Heart right ventricle (tissue), 16 donors: ENCODE measurements at places on chromosomes 5 and 9. TPM values are rescaled to one million over a fixed set of nuclear protein-coding genes. Genes with fewer than 3 reads are reported as not detected.

DNA sequence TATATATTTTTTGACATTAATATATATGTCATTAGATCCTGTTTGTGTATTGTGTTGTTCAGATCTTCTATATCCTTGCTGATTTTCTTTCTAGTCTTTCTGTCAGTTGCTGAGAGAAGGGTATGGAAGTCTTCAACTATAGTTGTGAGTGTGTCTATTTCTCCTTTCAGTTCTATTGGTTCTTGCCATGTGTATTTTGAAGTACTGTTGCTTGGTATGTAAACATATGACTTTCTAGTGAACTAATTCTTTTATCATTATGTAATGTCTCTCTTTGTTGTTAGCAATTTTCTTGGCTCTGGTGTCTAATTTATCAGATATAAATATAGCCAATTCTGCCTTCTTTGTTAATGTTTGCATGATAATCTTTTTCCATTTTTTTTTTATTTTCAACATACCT, 84.3 kb upstream of the CAST start:
- DNase-seq, result no peak

DNA sequence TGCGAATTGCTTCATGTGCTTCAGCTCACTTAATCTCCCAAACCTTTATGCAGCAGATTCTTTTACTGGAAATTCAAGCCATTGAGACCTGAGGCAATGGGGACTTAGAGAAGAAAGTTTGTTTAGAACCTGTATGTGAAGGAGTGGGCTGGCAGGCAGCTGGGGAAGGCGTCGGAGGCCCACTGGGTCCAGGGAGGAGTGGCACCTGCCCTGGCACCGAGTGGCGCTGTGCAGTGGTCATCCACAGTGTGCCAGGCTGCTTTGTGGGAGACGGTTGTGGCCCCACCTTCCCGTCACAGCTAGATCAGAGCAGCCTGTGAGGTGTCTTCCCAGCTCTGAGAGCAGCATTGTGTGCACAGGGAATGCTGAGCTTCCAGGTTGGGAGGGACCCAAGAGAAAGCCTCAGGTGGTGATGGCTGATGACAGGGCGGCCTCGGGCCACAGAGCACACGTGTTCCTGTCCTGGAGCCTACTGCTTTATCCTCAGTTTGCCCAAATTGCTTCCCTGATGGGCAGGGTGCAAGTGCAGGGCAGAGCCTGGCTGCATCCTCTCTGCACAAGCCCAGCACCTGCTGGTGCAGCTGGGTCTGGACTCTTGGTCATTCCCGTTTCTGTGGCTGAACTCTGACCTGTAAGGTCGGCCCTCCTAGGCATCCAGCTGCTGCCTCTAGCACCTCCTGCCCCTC, 175.2 kb downstream of the CACNA1B start:
- no peak for DNase-seq

DNA sequence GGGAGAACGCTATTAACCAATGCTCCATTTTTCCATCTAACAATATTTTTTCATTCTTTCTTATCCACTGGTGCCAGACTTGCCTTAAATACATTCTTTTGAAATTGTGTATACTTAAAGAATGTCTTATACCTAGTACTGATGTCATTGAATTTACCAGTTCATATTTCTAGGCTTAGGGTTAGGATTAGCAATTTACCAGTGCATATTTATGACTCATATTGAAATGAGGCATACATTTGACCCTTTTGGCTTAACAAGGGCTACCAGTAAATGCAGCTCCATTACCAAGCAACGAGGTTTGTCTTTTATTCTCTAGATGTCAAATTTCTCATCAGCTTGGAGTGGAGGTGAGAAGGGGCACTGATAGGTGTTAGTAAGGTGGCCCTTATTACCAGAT, 89.5 kb downstream of the CDH9 start:
- DNase-seq, result no peak

DNA sequence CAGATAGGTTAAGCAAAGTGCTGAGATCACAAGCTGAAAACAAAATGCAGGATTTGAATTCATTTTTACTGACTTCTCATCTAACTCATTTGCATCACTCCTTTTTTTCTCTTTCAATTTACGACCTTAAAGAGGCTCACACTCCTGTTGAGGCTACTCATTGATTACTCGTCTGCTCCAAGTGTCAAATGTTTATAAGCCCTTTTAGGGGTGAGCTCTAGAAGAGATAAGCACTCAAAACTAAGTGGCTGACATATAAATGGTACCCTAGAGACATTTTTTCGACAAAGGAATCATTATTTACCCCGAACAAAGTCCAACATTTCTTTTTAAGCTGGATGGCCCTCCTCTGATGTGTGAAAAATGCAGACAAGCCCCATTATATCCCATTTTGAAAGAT, 483.1 kb downstream of the MAT2B start:
- no peak for DNase-seq

DNA sequence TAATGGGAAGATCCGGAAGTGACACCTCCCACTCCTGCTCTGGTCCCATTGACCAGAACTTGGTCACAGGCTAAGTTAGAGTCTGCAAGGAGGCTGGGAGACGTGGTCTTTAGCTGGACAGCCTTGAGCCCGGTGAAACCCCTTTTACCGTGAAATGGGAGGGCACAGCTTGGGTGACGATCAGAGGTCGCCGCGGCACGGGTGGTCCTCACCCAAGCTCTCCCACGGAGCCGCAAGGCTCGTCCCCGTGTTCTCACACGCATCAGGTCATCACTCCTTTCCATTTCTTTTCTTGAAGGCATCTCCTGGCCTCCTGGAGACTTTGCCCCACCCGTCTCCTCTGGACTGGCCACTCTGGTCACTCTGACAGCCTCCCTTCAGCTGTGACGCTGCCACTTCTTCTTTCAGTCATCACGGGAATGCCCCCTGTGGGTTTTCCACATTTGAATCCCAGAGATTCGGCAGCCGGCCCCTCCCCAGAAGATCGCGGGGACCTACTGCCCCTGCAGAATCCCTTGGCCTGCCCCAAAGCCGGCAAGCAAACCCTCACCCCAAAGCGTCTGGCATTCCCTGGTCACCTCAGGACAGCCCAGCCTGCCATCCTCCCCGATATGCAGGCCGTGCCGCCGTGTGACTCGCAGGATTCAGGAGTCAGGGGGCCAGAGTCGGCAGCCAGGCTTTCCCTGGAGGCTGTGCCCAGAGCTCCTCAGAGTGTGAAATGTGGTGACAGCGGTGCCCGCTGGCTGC, 18.9 kb upstream of the EGFL7 start:
- DNase-seq, result no peak

DNA sequence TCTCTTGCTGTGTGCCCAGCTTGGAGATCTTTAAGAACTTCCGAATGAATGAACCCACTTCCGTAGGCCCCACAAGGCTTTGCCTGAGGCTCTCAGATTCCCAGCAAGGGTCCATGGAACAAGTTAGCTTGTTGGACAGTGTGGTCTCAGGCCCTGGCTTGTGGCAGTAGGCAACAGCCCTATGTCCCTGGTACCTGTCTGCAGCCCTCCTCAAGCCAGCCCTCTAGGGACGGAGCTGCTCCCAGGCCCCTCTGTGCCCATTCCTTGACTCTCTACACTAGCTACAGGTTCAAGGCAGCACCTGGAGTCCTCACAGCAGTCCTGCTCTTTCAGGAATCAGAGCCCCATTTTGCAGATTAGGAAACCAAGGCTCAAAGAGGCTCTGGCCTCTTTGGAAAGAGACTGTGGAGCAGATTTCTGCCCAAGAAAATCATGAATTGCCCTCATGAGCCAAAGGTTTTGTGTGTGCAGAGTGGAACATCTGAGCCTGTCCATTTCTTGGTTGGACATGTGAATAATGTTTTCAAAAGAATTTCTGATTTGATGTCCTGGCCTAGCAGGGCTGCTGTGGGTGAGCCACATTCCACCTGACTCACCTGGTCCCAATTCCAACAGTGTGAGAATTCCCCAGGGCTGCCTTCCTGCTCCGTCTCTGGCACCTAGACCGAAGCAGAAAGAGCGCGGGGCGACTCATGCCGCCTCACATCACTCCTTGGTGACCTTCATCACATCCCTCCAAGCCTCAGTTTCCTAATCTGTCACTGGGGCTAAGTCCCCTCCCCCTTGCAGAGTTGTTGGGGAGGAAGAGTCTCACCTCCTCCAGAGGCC, 131.7 kb downstream of the BARX1 start:
- no peak for DNase-seq

DNA sequence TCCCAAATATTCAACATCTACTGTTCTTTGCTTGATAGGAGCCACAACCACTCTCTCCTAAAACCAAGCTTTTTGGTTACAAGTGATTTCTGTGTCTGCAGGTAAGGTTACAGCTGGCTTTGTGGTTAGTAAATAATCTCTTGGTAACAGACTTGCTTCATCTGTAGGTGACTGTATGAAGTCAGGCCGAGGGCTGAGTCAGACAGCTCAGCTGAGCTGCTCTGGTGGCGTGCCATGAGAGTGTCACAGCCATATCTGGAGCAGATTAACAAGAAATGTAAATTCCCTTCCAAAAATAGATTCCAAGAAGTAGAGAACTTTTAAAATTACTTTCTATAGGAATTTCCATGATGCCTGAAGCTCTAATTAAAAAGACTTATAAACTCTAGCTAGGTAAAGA, 23.7 kb upstream of the TAS2R1 start:
- DNase-seq, result peak; percentile 77

GRCh38 chr9:95088421-95089161, 228.9 kb downstream of the FANCC start:
- DNase-seq, result no peak

GRCh38 chr9:95014917-95015316, 288.4 kb downstream of the AOPEP start:
- no peak for DNase-seq

GRCh38 chr5:71586052-71586940, 844 bp upstream of the MCCC2 start:
- no peak for DNase-seq

DNA sequence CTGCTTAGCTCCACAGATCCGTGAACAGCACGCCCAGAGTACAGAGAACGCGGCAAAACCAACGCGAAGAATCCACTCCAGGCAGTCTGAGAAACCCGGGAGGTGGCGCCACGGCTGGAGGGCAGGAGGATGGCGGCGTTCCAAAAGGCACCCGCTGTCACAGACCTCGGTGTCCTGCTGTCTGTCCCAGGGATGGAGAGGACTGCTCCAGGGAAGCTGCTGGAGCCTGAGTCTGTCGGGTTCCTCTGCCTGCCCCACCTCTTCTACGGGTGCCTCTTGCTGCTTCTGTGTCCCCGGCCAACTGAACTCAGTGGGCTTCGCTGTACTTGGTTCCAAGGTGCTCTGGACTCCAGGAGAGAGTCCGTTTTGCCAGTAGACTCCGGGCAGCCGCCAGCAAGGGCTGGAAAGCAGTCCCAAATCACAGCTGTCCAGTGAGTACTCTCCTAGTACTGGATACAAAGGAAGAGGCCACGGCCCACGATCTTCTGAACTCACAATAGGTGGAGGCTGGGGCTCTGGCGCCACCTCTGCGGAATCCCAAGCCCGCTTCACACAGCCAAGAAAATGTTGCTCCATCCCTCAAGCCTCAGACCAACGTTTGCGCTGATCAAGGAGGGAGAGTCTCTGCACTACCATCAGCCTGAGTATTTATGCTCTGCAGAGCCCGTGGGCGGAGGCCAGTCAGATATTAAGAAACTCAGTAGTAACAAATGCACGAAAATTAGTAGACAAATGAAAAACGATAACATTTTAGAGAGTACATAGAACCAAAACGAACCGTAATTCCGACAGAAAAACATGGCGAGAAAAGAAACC, 440 bp downstream of the ANXA2R start:
- peak; percentile 72 for DNase-seq

DNA sequence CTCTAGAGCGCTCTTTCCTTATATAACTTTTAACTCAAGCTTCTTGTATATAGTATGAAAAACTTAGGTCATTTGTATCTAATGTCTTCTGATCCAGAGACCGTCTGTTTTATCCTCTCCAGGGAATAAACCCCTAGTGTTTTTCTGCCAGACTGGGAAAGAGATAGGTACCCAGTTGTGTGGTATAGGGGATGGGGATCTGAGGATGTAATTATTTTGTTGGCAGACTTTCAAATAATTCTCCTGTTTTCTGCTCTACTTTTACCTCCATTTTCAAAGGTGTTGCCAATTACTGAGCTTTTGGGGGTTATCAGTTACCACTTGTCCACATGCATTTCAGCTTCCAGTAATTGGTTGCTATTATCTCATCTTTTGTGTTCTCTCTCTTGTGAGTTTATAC, 17.9 kb downstream of the CCDC171 start:
- DNase-seq, result no peak

GRCh38 chr5:82277613-82277986, 554 bp downstream of the RPS23 start:
- no peak for DNase-seq

DNA sequence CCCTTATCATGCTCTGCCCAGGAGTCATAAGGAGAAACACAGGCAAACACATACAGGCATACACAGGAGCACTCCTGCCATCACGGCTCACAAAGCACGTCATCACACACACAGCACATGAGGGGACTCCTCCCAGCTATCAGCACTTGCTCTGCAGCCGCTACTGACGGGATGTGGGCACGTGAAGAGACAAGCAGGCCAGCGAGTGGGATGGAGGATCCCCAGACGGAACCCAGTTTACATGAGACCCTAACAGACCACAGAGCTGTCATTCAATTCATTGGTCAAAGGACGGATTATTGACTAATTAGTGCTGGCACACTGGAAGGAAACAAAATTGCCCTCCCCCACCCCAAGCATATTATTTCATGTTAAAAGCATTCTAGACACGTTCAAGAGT, 53.6 kb downstream of the SEMA4D start:
- no peak for DNase-seq

- no peak for DNase-seq
These were observed 4.7 kb upstream of the UHRF2 start for GRCh38 chr9:6408320-6408719.

Gene ITK
- 4.7 TPM for total RNA-seq

Gene OCLN
- total RNA-seq, result 2.8 TPM

DNA sequence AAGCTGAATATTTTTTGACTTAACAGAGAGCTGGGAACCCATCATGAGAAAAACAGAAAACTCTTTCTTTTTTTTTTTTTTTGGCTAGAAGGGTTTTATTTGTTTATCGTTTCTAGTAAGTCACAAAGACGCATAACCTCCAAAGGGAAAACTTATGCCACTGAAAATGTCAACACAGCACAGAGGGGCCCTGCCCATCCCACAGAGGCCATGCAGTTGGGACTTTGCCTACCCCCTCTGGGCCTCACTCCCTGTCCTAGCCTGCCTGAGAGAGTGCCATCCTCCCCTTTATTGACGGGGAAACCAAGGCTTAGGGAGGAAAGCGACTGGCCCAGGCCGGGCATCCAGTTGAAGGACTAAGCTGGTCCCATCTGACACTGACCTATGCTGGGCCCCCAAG, 74.7 kb downstream of the VAV2 start:
- DNase-seq, result no peak

Gene CD14
- 34.7 TPM for total RNA-seq

GRCh38 chr5:151820903-151821302, 49.1 kb downstream of the G3BP1 start:
- DNase-seq, result no peak

GRCh38 chr9:80946496-80947170, 742.7 kb downstream of the TLE1 start:
- no peak for DNase-seq

Gene SMC2
- total RNA-seq, result 19.2 TPM

DNA sequence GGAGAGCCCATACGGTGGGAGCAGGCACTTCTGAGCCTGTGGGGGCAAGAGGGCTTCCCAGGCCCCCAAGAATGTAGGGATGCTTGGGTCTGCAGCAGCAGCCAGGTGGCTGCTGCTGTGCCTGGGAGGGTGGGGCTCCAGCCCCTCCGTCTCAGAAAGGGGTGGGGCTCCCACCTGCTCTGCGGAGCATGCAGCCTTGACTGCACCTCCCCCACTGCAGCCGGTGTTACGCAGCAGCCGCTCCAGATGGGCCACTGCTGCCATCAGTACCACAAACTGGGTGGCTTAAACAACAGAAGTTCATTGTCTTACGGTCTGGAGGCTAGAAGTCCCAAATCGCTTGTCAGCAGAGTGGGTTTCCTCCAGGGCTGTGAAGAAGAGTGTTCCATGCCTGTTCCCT, 365.5 kb downstream of the TMEM38B start:
- DNase-seq, result no peak
